ENCODE measurements at places on chromosomes 5 and 9.

DNA sequence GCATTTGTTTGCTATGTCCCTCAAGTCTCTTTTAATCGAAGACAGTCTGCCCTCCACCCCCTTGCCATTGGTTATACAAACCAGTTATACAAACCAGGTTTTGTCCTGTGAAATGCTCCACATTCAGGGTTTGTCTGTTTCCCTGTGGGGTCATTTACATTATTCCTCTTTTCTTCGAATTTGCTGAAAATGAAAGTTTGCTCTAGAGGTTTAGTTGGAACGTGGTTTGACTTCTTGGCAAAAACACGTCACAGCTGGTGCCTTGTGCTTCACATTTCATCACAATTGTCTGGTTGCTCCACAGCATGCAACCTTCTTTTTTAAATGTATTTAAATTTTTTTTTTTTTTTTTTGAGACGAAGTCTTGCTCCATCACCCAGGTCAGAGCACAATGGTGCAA, 4.2 kb upstream of the HAVCR2 start:
- no peak for DNase-seq

- peak; percentile 78 for DNase-seq
Observed at GRCh38 chr5:78600687-78601414, 47.7 kb downstream of the LHFPL2 start.

DNA sequence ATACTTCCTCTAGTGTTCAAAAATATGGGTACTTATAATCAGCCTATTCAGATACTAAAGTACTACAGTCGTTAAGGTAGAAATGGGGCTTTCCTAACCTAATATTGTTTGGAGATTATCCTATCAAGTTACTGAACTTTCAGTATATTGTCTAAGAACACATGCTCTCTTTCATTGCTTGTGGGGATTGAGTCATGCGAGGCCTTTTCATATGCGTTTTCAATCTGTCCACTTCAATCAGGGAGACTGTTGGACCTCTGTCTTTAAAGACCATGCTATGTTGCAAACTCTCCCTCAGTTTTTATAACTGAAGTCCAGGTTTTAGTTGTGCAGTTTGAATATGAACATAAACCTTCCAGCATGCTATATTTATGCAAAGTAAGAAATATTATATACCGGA, 15.0 kb downstream of the PRR16 start:
- peak; percentile 27 for DNase-seq

- DNase-seq: no peak
Observed at GRCh38 chr9:129888293-129889121, 53.2 kb downstream of the USP20 start.

DNA sequence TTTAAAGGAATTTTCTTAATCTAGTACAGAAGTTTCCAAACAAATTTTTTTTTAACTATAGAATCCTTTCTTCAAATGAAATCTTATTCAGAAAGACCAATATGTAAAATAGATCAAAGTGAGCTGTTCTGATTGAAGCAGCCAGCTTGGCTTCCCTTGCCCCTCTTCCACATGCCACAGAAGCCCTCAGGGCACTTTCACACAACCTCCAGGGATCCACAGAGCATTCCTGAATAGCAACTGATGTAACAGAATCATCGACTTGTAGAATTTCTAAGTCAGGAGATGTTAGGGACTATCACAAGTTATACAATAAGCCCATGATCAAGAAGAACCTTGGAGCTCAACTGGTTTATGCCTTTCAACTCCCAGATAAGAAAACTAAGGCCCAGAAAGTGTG, 427.8 kb upstream of the C9orf72 start:
- no peak for DNase-seq

- DNase-seq: no peak
Observed at GRCh38 chr5:144141585-144141984, 28.9 kb downstream of the YIPF5 start.

DNA sequence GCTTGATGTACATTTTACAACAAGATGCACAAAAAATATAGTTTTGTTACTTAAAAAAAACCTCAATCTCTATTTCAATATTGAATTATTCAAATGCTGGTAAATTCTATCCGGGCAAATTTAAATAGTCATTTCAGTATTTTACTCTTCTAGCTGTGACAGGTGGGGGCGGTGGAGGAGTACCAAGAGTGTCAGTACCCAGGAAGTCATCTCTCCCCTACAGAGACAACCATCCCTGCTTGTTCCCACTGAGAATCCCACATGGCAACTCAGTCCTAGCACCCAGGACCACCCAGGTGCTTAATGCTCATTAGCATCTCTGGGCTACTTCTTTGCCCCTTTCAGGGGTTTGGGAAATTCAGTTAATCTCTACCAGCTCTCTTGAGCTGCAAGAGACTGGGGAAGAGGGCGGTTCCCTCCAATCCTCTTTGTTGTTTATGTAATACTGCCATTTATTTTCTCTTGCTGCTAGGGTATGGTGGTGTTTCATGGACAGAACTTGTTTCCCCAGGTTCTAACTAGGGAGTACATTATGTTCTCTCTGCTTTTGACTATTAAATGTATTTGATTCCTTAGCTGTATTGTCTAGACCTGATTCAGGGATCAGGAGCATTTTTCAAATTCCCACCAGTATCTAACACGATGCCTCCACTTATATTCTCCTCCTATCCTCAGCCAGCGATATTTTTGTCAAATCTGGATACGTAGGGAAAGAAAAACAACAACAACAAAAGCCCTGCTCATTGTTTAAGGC, 122.5 kb downstream of the CDH18 start:
- DNase-seq: no peak

GRCh38 chr5:78293851-78294247, 649 bp downstream of the AP3B1 start:
- DNase-seq: no peak

DNA sequence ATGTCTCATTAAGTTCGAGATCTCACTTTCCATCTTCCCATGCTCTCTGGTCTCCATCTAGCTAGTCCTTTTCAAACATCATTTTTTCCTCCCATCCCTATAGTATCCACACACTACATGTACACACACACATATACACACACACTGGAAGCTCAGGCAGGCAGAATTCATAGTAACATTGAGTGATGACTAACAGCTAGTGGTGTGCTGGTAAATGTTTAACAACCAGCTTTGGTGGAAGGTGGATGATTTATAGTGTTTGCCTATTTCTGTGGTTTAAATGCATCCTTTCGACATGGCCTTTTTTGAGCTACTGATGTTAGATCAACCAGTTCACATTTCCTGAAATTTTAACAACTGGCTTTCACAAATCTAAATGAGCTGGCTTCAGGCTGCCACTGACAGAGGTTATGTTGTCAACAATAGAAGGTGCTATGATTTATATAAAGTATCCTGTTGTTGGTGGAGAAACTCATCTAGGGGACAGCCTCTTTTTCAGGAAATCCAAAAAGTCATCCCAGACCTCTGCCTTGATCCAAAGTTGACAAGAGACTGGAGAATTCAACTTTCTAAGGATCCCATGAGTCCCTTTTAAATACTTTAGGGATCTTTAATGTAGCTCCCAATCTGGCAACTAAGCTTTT, 117.8 kb downstream of the CCDC192 start:
- peak; percentile 63 for DNase-seq

DNA sequence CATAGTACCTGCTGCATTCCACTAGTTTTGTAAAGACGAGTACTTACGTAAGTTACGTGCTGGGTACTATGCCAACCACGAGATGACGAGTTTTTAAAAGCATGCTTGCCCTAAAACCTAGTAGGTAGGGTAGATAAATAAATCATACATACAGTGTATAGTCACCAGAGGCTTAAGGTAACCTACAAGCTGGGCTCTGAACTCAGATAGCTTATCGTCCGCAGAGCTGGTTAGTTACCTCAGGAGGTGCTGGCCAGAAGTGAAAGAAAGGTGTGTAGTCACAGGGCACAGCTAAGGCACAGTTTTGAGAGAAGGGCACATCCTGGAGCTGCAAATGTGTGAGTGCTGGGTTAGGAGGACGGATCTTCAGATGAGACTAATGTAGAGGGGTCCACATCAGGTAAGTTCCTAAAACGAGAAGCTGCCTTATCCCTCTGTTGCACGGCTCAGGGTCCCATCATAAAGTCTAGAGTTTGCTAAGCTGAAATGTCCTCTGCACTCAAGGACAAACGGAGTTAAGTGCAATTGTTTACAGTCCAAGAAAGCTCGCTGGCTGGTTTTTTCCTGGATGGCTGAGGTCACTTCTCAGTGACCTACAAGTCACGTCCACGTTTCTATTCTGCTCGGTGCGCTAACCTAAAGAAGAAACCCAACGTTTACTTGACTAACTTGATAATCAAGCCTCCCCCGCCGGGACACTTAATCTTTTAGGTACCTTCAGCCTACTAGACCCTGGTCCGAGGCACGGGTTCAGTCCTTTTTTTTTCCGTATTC, 1.1 kb upstream of the SNX24 start:
- DNase-seq: no peak

- DNase-seq: no peak
Observed at GRCh38 chr9:26723486-26723885, 169.1 kb downstream of the CAAP1 start.

DNA sequence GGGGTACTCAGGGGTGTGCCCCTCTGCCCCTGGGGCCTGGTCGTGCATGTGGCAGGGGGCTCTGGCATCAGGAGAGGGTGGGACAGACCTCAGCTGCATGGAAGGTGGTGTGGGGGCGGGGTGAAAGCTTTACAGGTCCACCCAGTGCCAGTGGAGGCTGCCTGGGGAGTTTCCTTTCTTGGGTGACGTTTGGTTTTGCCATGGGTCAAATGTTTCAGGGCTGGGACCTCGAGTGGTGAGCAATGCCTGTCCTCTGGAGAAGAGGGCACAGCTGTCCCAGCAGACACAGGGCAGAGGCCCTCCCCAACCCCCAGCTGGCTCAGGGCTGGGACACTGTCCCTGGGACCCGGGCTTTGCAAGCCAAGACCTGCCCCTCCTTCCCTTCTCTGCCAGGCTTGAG, 3.6 kb downstream of the RXRA start:
- DNase-seq: no peak

DNA sequence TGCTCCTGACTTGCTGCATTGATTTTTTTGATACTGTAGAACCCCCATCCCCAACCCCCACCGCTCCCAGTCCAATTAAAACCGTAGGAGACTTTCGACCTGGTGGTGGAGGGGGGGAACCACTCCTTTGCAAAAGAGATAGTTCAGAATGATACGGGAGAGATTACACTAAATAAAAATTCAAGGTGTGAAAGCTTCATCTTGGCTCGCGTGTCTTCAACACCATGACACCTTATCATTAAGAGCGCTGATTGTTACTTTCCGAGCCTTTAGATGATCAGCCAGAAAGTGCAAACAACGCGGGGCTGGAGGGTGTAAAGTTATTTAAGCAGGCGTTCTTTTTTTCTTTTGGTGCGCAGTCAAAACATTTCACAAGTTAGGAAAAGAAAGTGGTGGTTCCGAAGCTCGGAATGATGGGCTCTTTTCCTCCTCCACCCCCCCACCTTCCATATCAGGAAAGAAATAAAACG, 1.3 kb upstream of the ZNF462 start:
- no peak for DNase-seq

- DNase-seq: peak; percentile 74
Observed at GRCh38 chr5:180831139-180832093, 28.8 kb upstream of the MGAT1 start.

DNA sequence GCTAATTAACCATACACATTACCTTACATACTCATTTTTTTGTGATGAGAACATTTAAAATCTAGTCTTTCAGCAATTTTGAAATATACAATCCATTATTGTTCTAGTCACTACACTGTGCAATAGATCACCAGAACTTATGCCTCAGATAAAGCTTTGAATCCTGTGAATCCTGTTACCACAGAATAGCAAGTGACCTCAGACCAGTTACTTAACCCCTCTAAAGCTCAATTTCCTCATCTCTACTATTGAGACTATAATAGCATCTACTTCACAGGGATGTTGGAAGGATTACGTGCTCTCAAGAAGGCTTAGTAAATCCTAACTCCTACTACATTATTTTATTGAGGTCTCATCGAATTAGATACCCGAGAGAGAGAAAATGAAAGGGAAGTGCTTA, 60.2 kb upstream of the PIP5K1B start:
- DNase-seq: no peak

DNA sequence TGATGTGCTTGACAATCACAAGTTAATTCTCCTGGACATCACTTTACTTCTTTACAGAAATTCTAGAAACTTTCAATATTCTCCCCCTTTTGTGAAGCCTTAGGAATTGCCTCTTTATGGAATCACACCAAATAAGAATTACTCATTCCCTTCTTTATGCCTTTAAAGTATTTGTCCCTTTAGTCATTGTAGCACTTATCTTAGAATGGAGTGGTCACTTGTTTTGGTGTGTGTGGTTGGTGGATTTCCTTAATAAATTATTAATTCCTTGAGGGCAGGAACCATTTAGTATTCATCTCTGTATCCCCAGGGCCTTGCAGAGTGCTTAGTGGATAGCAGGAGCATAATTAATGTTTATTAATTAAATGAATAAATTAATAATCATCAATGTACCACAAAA, 307.0 kb downstream of the ARRDC3 start:
- peak; percentile 19 for DNase-seq

GRCh38 chr5:96780626-96781025, 27.1 kb downstream of the ERAP1 start:
- peak; percentile 27 for DNase-seq

DNA sequence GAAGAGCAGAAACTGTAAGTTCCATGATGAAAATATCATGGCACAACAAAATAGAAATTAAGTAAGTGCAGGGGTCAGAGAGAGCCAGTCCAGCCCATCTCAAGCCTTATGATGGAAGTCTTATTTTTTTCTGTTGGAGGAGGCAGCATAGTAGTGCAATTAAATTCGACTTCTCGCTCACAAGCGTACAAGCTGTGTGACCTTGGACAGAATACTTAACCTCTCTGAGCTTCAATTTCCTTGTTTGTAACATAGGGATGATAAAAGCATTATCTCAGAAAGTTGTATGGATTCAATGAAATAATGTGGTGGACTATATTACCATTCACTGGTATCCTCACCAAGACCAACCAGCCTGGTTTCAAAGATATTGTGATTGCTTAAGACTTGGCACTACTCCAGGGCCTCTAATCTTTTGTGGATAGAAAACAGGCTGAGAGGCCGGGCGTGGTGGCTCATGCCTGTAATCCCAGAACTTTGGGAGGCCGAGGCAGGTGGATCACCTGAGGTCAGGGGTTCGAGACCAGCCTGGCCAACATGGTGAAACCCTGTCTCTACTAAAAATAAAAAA, 26.8 kb upstream of the MVB12B start:
- no peak for DNase-seq

DNA sequence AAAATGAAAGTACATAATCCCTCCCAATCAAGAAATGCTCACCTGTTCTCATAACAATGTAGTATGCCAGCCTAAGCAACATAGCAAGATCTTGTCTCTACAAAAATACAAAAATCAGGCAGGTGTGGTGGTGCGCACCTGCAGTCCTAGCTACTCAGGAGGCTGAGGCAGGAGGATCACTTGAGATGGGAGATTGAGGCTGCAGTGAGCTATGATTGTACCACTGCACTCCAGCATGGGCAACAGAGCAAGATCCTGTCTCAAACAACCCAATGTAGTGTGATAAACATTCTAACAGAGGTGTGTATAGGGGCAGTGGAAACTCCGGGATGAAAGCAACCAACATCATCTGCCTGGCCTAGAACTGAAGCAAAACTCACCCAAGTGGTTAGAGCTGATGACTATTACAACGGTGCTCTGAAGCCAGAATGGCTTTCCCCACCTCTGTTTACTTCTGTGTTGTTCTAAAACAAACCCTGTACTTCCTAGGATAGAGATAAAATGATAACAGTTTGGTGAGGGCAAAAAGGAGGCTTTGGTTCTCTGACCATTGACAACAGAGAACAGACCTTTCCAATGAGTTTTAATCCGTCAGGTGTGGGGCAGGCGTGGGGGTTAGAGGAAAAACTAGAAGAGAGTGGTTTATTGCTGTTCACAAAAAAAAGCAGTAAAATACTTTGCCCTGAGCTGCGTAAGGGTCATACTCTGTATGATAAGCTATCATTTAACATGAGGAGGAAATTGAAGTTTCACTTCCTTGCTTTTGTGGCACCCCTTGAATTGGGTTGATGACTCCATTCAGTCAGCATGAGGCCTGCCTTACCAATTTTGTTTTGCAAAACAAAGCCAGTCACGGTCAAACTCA, 18.9 kb downstream of the WNT8A start:
- DNase-seq: no peak
